ENCODE measurements at places on chromosomes 11 and 22.

GRCh38 chr11:31881825-31882224 lies 70.7 kb upstream of the PAX6 start:
- no peak for DNase-seq

GRCh38 chr11:100827934-100828661 lies 141.0 kb downstream of the ARHGAP42 start:
- no peak for DNase-seq

DNA sequence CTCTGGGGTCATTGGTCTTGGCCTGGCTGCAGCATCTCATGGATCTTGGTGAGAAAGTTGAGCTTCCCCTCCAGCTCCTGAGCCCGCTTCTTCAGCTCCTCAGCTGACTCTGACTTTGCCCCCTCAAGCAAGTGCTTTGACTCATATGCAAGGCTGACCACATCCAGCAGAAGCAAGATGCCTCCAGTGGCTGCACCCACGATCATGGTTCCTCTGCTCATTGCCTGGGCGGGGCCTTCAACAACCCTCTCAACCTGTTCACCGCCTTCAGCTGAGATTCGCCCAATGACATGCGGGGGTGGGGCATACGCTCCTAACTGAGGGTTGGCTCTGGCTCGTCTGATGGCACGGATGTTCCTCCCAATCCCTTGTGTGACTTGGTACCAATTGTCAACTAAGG lies 11.9 kb downstream of the APOL2 start:
- DNase-seq = no peak

- no peak for DNase-seq
Measured at GRCh38 chr22:18033204-18033998, 9.0 kb upstream of the MICAL3 start.

GRCh38 chr11:122229481-122230384 lies 113.7 kb upstream of the BLID start:
- no peak for DNase-seq

DNA sequence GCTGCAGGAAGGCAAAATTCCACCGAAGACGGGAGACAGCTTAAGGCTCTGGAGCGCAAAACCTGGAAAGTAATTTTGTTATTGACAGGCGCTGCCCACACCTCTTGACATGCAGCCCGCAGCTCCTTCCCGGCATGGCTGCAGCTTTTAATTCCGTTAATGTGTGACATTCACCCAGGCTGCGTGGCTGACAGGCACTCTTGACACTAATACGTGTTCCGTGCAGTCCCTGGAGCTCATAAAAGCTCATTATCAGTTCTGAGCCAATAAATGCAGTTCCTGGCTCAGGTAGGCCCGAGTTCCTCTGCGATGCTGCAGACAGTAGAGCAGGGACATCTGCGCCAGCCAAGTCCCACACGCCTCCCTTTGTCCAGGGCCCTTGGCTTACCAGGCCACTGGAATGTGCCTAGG lies 34.8 kb downstream of the TSPAN18 start:
- no peak for DNase-seq

GRCh38 chr11:100188137-100188783 lies 498.8 kb upstream of the ARHGAP42 start:
- no peak for DNase-seq

DNA sequence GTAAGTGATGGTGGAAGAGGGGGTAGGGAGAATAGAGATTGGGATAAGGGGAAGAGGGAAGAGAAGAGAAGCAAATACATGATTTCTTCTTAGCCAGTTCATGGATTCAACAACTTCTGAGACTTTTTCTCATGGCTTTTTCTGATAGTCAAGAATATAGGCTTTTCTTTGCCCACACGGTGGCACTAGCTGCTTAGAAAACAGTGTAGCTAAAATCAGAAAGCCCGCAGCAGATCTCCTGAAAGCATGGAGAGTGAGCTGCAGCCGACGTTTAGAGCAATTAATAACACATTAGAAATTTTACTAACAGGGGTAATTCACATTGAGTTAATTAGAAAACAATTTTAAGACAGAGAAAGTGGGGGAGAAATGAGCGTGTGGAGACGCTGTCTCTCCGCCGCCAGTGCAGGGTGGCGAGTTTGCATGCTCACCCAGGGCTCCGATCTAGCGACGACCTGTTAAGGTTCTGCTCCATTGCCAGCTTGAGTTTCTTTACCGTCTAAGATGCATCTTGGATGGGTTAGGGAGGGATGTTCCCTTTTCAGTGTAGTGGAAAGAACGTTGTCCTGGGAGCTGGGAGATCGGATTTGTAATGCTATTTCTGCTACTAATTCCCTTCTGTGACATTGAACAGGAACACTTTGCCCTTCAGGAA lies 3.3 kb upstream of the RAG1 start:
- DNase-seq = no peak

DNA sequence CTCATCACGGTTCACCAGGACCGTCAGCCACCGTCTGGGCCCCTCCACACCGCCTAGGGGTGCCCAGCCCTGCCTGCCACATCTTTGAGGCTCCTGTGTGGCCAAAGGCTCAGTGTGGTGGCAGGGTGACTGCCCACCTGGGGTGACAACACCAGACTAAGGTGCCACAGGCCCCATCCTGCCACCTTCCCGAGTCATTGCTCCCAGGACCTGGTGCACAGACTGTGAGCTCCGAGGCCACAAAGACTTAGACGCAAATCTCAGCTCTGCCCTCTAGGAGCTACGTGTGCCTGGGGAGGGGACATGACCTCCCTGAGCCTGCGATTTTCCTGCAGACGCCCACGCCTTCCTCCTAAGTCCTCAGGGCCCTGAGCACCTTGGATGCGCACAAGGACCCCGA lies 36.5 kb downstream of the KIAA0930 start:
- no peak for DNase-seq

GRCh38 chr11:78350091-78350645 lies 67.5 kb downstream of the GAB2 start:
- DNase-seq = no peak

Data from effector memory CD4-positive, alpha-beta T cell (primary cell).